Stimulated activated CD4-positive, alpha-beta T cell treated with anti-CD3 and anti-CD28 coated beads, Interleukin-2, amount 100 ng/mL, for 48 hours (primary cell): ENCODE measurements at places on chromosomes 1 and 21.

- no peak for DNase-seq
Observed at GRCh38 chr21:29904359-29905282, 35.2 kb downstream of the GRIK1 start.

- DNase-seq: no peak
Observed at GRCh38 chr1:24720152-24720551, 25.1 kb upstream of the CLIC4 start.

DNA sequence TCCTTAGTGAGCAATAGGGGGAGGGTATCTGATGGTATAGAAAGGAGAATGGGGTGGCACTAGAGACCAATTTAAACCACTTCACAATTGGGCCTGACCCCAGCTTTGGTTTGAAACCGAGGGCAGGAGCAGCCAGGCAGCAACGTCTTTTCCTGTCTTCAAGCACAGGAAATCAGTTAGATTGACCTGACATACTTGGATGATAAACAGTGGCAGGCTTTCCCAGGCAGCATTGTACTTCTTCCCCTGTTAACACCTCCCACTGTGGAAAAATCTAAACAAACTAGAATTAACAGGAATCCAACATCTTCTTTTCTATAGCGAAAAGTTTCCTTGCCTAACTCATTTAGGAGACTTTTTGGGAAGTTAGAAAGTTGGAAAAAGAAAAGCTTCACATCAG is 40.6 kb downstream of the SELL start:
- no peak for DNase-seq

GRCh38 chr1:74952786-74953185 is 181.4 kb upstream of the LHX8 start:
- no peak for DNase-seq

GRCh38 chr1:55860798-55861519 is 645.8 kb upstream of the USP24 start:
- DNase-seq: no peak

- no peak for DNase-seq
Observed at GRCh38 chr21:37711286-37711829, 204.9 kb downstream of the KCNJ6 start.

DNA sequence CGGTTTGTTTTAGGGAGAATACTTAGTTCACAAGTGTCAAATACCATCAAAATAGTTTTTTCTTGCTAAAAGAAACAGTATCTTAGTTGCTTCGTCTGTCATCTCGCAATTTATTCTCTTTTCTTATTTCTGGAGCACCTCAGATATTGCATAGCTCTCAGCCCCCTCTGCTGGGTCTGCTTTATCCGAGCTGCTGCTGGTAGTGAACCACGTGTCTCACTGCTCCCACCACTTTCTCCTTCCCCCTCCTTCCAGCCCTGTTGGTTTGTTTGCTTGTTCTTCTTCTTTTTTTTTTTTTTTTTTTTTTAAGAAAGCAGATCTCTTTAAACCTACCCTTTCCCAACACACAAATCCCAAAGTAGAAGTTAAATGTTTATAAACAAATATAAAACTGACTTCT is 170.8 kb downstream of the EDEM3 start:
- DNase-seq: no peak

GRCh38 chr1:156262461-156263287 is 14.8 kb upstream of the PAQR6 start:
- DNase-seq: no peak

DNA sequence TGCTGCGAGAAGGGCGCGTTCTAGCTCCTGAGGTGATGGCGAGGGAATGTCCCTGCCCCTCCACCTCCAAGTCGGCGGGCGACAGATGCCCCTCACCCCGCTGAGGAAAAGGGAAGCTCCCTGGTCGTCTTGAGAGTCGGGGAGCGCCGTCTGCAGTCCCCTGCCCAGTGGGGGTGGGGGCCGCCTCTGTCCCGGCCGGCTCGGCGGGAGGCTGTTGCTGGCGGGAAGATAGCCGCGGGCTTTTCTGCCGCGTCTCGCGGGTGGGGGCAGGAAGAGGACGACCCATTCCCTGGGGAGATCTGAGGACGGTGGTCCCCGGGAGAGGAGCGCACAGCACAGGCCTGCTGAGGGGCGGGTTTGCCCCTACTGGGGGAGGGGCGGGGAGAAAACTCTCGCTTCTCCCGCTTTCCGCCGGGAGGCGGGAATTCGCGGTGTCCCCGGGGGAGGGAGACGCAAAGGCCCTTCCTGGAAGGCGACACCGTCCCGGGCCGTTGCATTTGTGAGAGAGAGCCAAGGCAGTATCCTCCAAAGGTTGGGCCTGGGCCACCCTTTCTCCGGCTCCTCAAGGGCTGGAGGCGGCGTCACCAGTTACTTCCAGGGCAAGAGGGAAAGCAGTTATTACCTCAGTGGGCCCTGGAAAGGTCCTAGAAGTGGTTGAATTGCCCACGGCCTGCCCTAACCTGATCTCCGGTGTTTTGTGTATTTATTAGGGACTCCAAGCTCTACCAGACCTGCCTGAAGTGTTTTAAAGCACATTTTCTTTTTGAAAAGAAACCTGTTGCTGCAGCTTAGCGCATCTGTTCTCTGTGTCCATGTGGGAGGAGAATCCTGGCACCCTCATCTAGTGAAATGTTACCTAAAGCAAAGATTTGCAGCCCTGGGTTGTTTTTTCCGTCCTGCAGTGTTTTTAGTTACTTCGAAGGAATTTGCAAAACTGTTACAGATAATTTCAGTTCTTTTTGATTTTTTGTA is 648 bp downstream of the S100PBP start:
- DNase-seq: peak; percentile 35

- DNase-seq: no peak
Observed at GRCh38 chr1:108801101-108801500, 54.6 kb downstream of the STXBP3 start.

- DNase-seq: no peak
Observed at GRCh38 chr1:235254721-235255120, 73.3 kb downstream of the ARID4B start.

GRCh38 chr1:80436851-80437250 is 1363.9 kb upstream of the ADGRL2 start:
- no peak for DNase-seq

DNA sequence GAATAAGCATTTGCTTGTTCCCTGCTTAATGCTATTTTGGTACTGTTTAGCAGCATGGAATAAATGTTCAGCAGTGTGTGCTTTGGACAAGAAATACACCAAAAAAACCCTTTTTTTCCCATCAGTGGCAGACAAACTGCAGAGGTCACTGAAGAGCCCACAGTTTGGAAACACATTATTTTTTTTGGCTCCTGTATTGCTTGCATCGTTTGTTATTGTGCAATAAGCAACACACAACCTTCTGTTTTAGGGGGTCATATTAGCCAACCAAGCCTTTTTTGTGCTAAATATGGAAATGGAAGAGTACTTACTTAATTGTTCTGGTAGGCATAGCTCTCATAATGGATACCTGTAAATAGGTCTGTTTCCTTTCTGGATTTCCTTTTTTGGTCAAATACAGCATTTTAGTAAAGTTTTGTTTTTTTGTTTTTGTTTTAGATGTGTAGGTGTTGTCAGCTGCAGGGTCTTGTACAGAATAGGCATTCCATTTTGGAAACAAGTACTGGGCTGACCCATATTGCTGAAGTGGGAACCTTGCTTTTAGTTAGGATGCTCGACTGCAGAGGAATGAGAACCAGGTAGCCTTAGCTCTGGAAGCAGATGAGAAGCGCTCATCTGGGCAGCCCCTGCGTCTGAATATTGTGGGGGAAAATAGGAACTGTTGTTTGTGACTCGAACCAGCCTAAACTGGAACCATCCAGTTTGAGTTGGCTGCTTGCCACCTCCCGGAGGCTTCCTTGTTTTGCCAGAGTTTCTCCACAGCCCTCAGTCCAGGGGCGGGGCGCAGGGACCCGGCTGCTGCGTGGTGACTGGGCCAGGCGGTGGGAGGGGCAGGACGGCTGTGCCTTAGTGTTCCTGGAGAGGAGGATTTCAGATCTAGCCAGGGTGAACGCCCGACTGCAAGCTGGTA is 38.4 kb downstream of the SPEN start:
- no peak for DNase-seq

- no peak for DNase-seq
Observed at GRCh38 chr1:87115891-87116290, 201.5 kb downstream of the HS2ST1 start.

DNA sequence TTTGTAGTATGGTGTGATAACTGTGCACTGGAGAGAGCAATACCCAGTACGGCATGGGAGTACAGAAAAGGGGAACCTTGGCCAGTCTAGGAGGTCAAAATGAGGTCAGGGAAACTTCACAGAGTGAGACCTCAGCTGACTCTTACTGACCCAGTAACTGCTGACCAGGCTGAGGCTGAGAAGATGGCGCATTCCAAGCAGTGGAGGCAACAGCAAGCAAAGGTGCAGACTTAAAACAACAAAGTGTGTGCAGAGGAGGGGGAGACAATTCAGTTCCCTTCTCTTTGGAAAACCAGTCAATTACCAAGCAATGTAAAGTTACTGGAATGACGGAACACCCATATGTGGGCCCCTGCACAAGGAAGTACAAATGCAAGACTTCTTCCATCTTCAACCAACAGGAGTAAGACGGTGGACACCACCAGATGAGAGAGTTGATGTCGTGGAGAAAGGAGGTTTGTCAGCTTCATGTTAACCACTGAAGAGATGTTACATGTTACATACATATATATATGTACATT is 54.6 kb upstream of the PRDX6 start:
- no peak for DNase-seq
